ENCODE measurements at places on chromosomes 13 and 19. TPM values are rescaled to one million over a fixed set of nuclear protein-coding genes. Genes with fewer than 3 reads are reported as not detected.

The NACC1 gene
- total RNA-seq: 92.5 TPM

GRCh38 chr13:110108348-110109139 is 198.4 kb downstream of the COL4A1 start:
- H3K27me3 ChIP-seq: no peaks in the 10 kb centered on the region
- H3K4me3 ChIP-seq: no peak overlapping the region
- no peaks in the 10 kb centered on the region for H3K4me1 ChIP-seq
- no peak overlapping the region for H3K27ac ChIP-seq

DNA sequence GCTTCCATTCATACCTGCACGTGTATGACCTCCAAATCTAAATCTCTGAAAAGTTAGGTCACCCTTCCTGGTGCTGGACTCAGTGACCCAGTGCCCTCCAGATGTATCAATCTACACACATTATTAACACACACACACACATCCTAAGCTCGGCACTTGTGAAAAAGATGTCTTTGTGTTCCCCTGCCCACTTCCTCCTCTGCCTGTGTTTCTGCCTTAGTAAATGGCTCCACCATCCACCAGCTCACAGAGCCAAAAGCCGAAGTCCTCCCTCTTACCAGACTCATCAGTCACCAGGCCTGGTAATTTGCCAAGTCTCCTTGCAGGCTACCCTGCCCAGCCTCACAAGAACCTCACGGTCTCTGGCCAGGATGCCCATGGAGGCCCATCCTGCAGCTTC is 131.5 kb downstream of the SHISA2 start:
- DNase-seq: no peak
- no peaks in the 10 kb centered on the region for H3K27me3 ChIP-seq
- no peaks in the 10 kb centered on the region for H3K36me3 ChIP-seq
- no peak overlapping the region for H3K4me3 ChIP-seq
- H3K27ac ChIP-seq: no peak overlapping the region
- no peaks in the 10 kb centered on the region for H3K4me1 ChIP-seq

The TTC9B gene
- not detected for total RNA-seq

DNA sequence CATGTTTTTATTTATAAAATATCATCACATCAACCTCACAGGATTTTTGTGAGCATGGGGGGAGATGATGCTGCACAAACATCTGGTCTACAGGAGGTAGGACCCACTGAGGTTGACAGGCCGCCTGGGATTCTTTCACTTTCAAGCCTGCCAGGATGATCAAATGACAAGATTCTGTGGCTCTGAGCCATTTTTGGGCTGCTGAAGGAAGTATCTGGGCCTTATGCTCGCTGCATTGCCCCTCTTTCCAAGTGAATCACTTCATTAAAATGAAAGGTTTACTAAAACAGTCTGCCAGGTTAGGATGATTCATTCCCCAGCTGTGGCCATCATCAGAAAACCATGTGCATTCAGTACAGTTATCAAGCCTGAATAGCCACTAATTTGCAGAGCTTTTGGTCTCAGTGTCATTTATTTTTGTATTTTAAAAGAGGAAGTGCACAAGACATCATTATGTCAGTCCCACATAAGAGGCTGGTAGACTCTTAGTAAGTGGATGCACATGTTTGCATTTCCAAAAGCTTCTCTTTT is 34.4 kb downstream of the STARD13 start:
- H3K36me3 ChIP-seq: no peaks in the 10 kb centered on the region
- no peak overlapping the region for H3K4me3 ChIP-seq
- DNase-seq: no peak

GRCh38 chr13:30569901-30570576 is 47.7 kb upstream of the USPL1 start:
- no peaks in the 10 kb centered on the region for H3K36me3 ChIP-seq
- DNase-seq: peak; percentile 44
- H3K4me3 ChIP-seq: no peak overlapping the region
- H3K27ac ChIP-seq: peak overlapping the region; percentile 42

The MATK gene
- 6.6 TPM for total RNA-seq

DNA sequence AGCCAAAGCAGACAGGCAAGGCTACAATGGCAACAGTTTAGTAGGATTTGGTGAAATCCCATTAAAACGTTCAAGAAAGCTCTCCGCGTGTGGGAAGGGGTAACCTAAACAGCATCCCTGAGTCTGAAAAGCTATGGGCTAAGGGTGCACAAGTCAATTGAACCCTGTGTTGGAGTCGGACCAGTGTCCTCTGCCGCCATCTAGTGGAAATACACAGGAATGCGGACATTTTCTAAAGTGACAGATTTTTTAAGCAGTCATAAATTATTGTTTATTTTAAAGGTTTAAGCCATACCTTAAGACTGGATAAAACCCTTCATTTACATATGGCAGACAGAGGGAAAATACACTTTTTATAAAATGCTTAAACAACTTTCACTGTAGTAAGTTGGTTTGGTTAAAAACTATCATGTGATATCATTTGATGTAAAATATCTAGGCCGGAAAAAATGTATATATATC is 26.5 kb upstream of the LSM14A start:
- peak; percentile 42 for DNase-seq
- H3K27ac ChIP-seq: no peak overlapping the region
- H3K36me3 ChIP-seq: no peaks in the 10 kb centered on the region
- no peaks in the 10 kb centered on the region for H3K4me1 ChIP-seq

GRCh38 chr19:58429745-58430144 is 10.2 kb downstream of the ZNF132 start:
- H3K4me1 ChIP-seq: no peaks in the 10 kb centered on the region
- no peak overlapping the region for H3K27ac ChIP-seq
- H3K27me3 ChIP-seq: no peaks in the 10 kb centered on the region
- H3K36me3 ChIP-seq: no peaks in the 10 kb centered on the region
- H3K4me3 ChIP-seq: no peak overlapping the region

DNA sequence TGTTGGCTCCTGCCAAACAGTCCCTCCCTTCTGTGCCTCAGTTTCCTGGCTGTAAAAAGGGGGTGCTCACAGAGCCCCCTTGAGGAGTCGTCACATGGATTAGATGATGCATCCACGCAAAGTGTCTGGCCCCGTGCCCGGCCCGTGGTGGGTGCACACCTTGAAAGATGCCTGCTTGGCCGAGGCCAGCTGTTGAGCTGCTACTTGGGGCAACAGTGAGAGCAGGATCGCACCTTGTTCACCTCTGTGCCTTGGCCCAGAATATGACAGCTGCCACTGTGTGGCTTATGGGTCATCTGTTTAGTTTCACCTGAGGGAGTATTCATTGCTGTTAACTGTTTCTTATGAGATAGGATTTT is 17.7 kb downstream of the CRTC1 start:
- H3K4me1 ChIP-seq: peaks cover 21% of the 10 kb centered on the region
- H3K4me3 ChIP-seq: peak overlapping the region; percentile 32
- H3K36me3 ChIP-seq: no peaks in the 10 kb centered on the region

The GPR183 gene
- 10.9 TPM for total RNA-seq

DNA sequence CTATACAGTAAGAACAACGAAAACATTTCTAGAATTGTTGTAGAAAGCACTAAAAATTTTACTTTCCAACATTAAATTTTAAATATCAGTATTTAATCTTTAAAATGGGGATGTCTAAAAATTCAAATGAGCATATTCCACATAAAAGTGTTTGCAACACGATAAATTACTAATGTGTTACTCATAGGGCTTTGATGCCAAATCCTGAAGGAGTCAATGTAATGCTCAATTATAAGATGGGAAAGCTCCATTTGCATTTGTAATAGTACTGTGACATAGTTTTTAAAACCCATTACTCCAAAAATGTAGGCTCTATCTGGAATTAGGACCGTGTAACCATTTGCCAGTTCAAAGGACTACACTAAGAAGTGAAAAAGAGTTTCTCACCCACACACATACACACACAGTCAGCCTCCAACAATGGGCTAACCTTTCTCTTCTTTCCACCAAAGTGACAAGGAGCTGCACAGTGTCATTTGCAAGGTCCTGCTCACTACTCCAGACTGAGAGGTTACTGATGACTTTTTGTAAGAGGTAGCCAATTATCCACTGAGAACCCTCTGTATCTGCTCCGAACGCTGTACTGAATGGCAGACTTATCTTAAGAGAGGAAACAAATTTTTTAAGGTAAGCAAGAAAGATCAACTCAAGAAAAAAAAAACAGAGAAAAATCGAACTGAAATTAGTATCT is 26.1 kb upstream of the EEF1AKMT1 start:
- no peak overlapping the region for H3K27ac ChIP-seq
- peaks cover 33% of the 10 kb centered on the region for H3K36me3 ChIP-seq
- no peaks in the 10 kb centered on the region for H3K27me3 ChIP-seq
- no peaks in the 10 kb centered on the region for H3K4me1 ChIP-seq
- H3K4me3 ChIP-seq: no peak overlapping the region
